GM04503 (cell line): ENCODE measurements at places on chromosomes 6 and 20.

GRCh38 chr20:62875419-62876361, 14.1 kb upstream of the TCFL5 start:
- DNase-seq = peak; percentile 43

DNA sequence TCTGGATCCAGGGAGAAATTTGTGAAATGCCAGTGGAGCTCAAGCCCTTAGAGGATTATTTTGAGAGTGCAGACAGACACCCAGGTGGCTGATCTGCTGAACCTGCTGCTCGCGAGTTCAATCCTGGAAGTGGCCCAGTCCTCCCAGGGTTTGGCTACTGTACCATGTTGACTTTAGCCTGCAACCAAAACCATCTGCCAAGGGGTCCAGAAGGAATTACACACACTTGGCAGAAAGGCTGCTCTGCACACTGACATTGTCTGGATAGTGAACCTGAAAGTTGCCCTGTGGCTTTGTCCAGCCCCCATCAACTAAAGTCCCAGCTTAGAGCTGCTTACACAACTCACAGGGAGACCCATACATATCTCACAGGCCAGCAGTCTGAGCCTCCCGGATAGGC, 21.6 kb upstream of the PI3 start:
- no peak for DNase-seq

GRCh38 chr20:40503119-40503518, 185.9 kb downstream of the MAFB start:
- DNase-seq = no peak

GRCh38 chr20:46999801-47000465, 105.3 kb downstream of the EYA2 start:
- DNase-seq = no peak

DNA sequence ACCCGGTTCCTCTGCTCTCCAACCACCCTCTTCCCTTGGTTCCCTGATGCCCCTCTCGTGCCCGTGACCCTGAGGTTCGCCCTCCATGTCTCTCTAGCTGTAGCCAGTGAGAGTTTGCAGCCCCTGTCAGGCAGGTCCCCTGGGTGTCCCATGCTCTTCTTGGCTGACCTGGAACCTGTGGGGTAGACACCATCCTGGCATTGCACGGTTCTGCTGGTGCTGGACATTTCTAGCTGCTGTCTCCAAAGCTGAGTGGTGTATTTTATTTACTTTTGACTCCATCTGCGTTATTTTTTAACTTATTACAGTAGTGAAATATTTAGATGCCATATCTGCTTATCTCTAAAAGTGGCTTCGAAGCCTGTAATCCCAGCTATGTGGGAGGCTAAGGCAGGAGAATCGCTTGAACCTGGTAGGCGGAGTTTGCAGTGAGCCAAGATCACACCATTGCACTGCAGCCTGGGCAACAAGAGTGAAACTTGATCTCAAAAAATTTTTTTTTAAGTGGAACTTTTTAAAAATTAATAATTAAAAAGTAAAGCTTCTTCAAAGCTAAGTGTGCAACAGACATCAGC, 12.5 kb downstream of the ENTPD6 start:
- DNase-seq = no peak

GRCh38 chr20:22931653-22932608, 103.2 kb upstream of the SSTR4 start:
- no peak for DNase-seq

DNA sequence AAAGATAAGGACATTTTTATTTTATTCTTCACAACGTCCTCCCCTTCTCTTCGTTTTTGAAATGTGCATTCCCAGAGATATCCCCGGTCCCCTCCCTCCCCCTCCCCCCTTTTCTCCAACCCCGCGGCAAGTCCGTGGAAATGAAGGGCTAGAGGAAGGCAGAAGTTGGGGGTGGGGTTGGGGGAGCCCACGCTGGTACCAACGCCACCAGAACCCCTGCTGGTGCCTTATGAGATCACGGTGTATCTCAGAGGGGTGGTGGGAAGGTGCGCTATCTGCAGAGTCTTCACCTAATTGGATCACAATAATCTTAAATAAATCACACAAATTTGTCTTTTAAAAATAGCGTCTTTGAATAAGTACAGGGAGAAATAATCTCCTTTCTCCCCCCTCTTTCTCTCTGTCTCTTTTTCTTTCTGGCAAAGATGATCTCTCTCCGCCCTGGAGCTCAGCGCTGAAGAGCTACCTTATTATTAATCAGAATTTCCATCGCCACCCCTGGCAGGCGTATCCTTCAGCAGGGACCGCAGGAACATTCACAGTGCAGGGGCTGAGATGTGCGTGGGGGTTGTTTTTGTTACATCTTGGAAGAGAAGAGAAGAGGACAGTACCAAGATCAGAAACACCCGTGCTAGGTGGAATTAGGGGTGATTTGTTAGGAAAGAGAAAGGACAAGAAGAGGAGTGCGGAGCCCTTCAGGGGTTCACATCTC, 915 bp downstream of the CLVS2 start:
- DNase-seq = no peak

DNA sequence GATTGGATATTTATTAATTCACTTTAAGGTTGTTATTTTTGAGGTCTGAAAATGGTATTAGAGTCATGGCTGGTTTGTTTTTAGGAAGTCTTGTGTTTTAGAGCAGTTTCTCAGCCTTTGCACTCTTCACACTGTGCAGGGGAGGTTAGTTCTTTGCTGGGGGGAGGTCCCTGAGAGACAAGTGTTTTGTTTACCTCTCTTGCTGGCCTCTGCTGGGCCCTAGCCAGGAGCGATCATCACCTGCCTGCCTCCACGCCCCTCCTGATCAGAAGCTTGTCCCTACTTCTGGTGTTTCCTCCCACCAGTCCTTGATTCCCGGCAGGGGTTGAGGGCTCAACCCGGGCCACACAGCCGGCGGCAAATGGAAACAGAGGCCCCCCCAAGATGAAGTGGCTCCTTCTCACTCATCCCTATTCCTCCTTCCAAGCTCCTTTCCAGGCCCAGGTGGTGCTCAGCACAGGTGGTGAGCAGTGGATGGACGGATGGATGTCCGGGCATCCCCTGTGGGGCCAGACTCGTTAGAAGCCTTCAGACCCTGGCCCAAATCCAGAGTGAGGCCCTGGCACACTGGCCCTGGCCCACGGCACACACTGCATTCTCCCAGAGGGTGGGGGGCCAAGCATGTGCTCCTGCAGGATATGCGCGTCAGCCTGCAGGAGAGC, 51.3 kb downstream of the GRM4 start:
- DNase-seq = no peak

GRCh38 chr6:142071981-142072380, 60.7 kb upstream of the GJE1 start:
- DNase-seq = no peak

GRCh38 chr20:45670139-45670538, at the start of gene WFDC11:
Gene WFDC11 (minus strand): TSS chr20:45670239. CDS start chr20:45650600, 19,639 bp downstream.
- DNase-seq = no peak
